Stimulated activated CD8-positive, alpha-beta memory T cell treated with anti-CD3 and anti-CD28 coated beads, Interleukin-7, amount 100 ng/mL, for 1 hour (primary cell): ENCODE measurements at places on chromosomes 2 and 18.

- DNase-seq: no peak
Observed at GRCh38 chr2:238907717-238908173, 59.9 kb downstream of the TWIST2 start.

GRCh38 chr2:33108483-33109443 lies 162.0 kb downstream of the LTBP1 start:
- DNase-seq: no peak

DNA sequence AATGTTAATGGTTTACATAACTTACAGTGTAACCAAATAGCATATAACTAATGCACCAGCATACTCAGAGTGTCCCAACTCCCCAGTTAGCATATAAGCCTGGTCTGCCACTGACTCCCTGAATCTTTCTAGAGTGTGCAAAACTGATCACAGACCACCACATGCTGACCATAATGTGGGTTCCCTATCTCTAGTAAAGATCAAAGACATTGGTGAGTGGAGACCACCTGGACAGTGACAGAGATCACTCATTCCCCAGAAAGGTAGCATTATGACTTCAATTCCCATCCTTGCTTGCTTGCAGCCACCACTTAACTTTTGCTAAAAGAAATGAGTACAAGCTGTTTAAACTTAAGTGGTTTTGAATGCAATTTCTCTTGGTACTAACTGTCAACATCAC lies 39.0 kb downstream of the KANSL1L start:
- DNase-seq: no peak

- DNase-seq: no peak
Observed at GRCh38 chr2:114797942-114798341, 355.5 kb downstream of the DPP10 start.

DNA sequence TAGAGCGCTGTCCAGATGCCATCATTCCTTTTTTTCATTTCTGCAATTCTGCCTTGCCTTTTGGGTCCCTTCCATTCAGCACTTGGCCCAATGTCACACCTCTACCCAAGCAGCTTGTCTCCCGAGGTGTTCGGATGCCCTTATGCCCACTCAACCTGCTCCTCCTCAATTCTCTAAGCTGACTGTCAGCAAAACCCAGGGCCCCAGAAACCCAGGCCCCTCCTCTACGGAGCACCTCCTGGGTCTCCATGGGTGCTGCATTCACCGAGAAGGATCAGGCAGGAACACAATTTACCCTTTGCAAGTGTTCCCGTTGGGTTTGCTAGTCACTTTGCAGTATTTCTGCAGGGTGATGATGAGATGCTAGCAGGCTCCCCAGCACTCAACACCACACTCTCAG lies 86.7 kb upstream of the RAB6C start:
- no peak for DNase-seq

- no peak for DNase-seq
Observed at GRCh38 chr2:188187726-188188125, 103.9 kb upstream of the GULP1 start.

GRCh38 chr2:28729698-28730097 lies 21.9 kb upstream of the PPP1CB start:
- no peak for DNase-seq

DNA sequence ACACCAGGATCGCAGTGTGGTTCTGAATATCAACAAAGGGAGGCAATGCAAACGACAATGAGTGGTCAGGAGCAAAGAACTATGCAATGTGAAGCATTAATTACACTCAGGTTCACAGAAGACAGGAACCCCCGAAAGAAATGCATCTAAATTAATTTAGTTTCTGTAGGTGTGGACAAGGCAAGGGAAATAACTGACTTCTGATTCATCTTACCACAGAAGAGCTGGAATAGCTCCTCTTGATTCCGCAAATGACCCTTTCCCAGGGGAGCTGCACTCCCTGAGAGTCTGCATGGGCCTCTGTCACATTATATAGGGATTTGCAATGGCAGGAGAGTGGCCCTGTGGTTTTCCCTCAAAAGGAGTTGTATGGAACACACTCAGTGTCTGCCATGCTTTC lies 263.9 kb upstream of the APCDD1 start:
- DNase-seq: no peak

DNA sequence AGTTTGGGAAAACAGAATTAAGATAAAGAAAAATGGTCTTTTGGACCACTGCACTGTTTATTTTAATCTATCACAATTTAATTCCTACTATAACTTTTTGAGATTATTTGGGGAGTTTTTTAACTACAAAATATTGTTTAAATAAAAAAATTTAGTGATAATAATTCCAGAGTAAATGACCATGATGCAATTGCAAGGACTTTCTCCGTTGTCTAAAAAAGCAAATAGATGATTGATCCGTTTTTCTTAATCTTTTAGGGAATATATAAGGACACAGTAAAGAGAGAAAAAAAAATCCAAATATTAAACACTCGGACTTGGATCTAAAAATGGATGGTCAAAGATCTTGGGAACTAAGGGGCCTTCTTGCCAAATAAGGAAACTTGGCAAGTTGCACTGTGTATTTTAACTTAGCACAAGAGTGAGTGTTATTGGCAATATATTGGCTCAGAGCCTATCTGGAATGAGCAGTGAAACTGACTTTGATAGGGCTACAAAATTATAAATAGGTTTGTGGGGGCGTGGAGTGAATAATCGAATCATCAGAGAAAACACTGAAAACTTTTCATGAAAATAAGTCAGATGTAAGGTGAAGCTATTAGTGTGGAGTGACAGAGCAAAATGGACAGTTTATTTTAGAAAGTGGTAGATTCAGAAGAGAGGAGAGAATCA lies 2.0 kb downstream of the MAP3K20 start:
- no peak for DNase-seq

DNA sequence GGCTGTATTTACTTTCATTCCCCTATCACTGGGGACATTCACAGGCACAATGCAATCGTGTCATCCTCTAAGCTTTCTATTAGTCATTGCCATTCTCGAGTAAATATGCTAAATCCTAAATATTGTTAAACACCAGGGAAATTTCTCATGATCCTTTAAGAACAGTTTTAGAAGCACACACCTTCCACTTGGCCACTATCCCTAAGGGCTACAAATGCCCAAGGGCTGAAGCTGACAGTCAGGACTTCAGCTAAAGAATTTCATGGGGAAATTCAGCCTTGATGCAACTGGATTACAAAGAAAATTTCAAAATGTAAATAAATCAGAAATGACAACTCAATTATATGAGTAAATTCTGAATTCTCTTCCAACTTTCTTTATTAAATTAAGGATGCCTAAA lies 163.1 kb upstream of the PID1 start:
- DNase-seq: no peak

- no peak for DNase-seq
Observed at GRCh38 chr2:147294825-147295392, 549.9 kb upstream of the ACVR2A start.

GRCh38 chr18:25557011-25557410 lies 205.0 kb upstream of the ZNF521 start:
- no peak for DNase-seq

- no peak for DNase-seq
Observed at GRCh38 chr18:62368100-62368499, 43.0 kb downstream of the TNFRSF11A start.

DNA sequence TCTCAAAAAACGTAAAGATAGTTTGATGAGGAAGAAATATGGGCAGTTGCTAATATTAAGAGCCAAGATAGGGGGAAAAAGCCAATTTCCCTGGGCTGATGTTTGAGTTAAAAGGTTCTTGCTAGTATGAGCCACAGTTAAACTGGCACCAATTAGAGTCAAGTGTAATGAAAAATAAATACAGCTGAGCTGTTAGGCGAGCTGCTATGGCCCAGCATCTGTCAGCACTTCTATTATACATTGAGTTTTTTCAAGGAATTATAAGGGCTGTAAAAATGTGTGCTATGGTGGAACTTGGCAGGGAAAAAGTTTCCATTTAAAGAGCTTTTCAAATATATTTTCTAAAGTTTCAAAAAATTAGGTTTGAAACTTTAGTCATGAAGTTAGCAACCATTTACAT lies 279.6 kb downstream of the CYRIA start:
- no peak for DNase-seq

- no peak for DNase-seq
Observed at GRCh38 chr2:55887901-55888624, 35.5 kb downstream of the EFEMP1 start.

DNA sequence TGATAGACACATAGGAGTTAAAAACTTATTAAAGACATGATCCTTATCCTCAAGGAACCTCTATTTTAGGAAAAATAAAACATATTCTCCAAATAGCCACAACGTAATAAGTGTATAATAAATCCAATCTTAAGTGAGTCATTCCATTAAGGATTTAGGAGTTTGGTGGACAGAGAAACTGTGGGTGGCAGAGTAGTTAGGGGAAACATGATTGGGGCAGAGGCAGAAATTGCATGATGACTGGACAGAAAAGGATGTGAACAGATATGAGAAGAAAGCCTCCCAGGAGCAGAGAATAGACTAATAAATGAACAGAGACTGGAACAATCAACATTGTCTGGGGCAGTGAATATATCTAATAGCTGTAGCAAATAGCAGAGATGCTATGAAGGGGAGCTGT lies 48.1 kb upstream of the SIGLEC15 start:
- DNase-seq: no peak

DNA sequence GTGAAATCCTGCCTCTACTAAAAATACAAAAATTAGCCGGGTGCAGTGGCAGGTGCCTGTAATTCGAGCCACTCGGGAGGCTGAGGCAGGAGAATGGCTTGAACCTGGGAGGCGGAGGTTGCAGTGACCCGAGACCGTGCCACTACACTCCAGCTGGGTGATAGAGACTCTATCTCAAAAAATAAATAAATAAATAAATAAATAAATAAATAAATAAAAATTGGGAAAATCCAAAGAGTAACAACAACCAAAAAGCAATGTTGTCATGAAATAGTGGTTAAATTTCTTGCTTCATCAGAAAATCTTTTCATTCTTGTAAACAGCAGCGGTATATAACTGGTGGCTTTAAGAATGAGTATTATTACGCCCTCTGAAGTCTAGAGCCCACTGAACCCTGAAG lies 54.4 kb downstream of the HEATR5B start:
- DNase-seq: no peak

DNA sequence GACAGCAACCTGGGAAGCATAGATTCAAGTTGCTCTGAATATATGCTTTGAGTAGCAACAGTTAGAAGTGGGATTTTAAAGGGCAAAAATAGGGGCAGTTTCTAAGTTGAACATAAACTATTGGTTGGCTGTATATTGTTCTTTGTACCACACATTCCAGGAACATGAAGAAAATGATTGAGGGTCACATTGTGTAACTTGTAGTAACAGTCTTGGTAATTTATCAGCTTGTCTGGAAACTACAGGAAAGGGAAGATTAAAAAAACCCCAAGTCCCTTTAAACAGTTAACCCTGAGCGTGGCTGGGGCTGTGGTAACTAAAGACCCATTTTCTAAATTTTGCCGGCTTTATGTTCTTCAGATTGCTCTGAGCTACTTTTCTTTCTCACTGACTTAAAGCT lies 7.4 kb downstream of the PLEKHB2 start:
- DNase-seq: no peak

DNA sequence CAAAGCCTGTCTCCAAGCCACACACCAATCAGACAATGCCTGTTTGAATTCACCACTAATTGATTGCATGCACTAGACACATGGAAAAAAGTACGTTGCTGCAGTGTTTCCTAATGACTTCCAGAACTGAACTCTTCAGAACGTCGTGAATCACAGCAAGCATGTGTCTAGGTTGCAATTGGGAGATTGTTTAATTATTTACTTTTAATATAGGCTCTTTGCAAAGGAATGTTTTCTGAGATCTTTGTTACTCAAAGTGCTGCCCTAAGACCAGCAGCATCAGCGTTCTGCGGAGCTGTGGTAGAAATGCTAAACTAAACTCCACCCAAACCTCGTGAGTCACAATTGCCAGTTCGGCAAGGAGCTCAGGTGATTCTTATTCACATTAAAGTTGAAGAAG lies 52.7 kb upstream of the CCDC68 start:
- DNase-seq: no peak

DNA sequence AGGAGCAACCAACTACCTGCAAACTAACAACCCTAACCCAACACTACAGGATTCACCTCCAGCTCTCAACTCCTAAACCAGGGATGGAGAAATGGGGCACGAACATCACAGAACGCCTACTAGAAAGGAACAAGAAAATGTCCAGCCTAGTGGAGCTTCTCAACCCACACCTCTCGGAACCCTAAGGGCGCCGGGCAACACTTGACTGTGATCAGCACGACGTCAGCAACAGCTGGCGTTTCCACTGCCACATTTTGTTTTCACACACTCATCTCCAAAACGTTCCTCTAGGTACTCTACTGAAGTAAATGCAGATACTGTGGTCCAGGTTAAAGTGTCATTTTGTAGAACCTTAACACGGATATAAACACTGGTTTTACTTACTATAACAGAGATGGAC lies 4.2 kb downstream of the RNASEH1 start:
- DNase-seq: no peak

DNA sequence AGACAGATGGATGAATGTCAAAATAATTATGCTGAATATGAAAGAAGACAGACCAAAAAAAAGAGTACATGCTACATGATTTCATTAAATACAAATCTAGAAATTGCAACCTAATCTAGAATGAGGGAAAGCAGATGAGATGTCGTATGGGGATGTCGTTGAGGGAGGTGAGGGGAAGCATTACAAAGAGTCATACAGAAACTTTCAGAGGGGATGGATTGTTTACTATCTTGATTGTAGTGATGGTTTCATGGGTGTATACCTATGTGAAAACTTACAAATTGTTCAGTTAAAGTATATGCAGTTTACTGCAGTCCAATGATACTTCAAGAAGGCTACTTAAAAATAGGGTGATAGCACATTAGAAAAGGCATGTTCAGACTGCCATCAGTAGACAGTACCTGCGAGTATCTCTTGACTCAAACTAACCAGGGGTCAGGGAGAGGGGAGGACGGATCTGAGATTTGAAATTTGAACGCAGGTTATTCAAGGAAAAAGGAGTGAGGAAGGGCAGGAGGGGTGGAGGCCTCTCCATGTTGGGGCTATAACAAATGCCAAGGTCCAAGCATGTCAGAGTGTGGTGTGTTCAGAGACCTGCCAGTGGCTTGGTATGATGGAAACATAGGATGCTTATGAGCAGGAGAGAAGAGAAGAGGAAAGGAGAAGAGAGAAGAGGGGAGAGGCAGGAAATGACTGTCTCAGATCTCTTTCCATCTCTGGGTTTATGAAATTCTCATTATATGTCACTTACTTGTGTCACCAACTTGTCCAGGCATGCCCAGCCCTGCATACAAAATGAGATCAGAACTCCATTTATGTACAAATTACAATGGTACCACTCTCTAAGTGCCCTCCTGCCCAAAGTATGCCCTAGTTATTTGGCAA lies 257.3 kb upstream of the CXCR4 start:
- no peak for DNase-seq

GRCh38 chr2:231640641-231641111 lies 48.0 kb downstream of the TEX44 start:
- no peak for DNase-seq

- DNase-seq: no peak
Observed at GRCh38 chr2:157264099-157264498, 6.6 kb downstream of the GALNT5 start.

GRCh38 chr2:30717081-30717650 lies 90.1 kb downstream of the CAPN13 start:
- no peak for DNase-seq

DNA sequence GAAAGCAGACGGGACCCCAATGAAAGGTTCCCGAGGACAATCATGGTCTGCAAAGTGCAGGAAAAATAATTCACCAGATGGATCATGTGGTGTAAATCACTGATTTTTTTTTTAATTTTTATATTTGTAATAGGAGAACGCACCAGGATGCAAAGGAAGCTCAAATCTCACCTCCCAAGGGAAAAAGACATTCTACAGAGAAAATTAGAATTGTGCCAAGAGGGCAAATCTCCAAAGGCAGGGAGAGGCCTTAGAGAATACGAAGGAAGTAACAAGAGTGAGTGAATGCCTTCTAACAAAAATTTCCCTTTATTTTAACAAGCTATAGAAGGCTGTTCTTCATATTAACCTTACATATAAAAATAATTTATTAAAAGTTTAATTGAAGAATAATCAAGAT lies 90.9 kb downstream of the ANKRD44 start:
- no peak for DNase-seq
